ENCODE measurements at places on chromosomes 12 and 14. TPM values are rescaled to one million over a fixed set of nuclear protein-coding genes. Genes with fewer than 3 reads are reported as not detected.

Gene WDHD1
- total RNA-seq = 1.8 TPM

Gene GMFB
- total RNA-seq = 22.9 TPM

Gene RHNO1
- total RNA-seq = 10.8 TPM

GRCh38 chr12:104360157-104360556 is 56.6 kb downstream of the EID3 start:
- H3K27me3 ChIP-seq = no peaks in the 10 kb centered on the region
- H3K36me3 ChIP-seq = no peaks in the 10 kb centered on the region
- H3K4me1 ChIP-seq = peaks cover 16% of the 10 kb centered on the region

- H3K36me3 ChIP-seq = no peaks in the 10 kb centered on the region
- DNase-seq = no peak
- H3K27me3 ChIP-seq = no peaks in the 10 kb centered on the region
These were observed 50.9 kb upstream of the BICDL1 start for GRCh38 chr12:119938049-119938667.

- peak overlapping the region; percentile 3 for H3K4me3 ChIP-seq
- peaks cover 84% of the 10 kb centered on the region for H3K4me1 ChIP-seq
- H3K36me3 ChIP-seq = peaks cover 19% of the 10 kb centered on the region
These were observed 18.4 kb downstream of the HDAC7 start for GRCh38 chr12:47801170-47801903.

DNA sequence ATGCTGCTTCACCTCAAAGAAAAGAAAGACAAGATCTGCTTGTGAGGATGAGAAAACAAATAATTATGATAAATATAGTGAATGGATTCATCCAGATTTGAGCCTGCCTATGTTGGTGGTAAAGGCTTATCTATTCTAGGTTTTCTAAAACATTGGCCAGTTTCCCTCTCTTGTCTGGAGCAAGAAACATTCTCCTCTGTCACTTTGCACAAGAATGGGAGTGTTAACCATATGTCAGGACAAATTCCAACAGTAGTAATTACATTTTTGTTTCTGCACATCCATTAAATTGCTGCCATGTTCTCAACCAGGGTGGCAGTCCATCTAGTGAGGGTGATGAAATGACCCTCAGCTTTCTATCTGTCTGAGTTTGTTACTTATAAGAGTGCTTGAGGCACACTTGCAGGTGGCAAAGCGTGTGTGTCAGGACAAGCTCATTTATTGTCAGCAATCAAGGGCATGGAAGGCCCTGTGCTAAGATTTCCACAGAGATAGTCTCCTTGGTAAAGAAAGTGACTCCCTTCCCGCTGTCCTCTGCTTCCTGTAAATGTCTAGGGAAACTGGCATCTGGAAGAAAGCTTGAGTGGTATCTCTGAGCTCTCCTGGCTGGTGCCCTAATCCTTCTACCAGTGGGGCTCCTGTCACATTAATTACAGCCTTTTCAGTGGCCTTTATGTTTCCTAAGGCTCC is 502.1 kb upstream of the FLRT2 start:
- no peak overlapping the region for H3K4me3 ChIP-seq
- H3K36me3 ChIP-seq = no peaks in the 10 kb centered on the region
- no peaks in the 10 kb centered on the region for H3K4me1 ChIP-seq
- DNase-seq = no peak
